EL (cell line): ENCODE measurements at places on chromosomes 5 and 9.

DNA sequence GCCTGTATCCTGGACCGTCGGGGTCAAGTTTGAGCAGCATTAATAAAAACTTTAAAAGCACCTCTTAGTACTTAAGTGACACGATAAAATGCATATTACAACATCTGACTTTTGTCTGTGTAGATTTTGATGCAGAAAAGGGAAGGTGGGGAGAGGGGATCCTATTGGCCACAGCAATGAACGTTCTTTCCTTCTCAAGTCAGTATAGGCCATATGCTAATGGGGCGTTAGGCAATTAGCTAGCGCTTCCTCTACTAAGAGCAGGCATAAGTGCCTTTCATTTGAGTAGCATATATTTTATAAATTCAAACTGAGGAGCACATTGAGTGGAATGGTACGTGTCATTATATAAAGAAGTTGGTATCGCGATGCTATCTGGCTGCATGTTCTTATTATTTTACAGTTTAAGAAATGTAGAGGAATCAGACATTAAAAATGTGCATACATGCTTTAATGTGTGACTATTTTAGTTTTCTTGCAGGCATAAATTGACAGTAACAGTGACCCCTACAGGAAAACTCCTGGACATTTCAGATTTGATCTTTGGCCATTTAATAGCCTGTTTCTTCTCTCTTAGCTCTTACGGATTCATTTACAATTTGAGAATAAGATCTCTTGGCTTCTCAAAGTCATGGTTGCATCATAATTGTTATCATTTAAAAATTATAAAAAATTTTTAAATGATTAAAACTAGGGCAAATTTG is 1.1 kb upstream of the GNA14 start:
- DNase-seq = peak; percentile 38

DNA sequence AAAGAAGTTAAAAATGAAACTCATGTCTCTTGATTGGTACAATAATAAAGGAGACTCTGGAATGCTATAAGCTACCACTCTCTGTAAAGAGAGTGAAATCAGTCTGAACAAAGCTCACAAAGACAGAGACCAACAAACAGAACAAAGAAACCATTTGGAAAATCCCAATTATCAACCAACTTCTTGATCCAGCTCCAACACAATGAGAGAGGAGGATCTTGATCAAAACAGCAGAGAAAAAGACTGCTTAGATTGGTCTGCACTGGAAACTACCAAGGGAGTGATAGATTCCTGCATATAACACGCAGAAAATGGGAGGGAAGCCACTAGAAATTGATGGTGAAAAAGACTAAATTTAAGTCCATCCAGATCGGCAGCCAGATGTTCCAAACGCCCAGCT is 23.1 kb upstream of the RNF38 start:
- no peak for DNase-seq

GRCh38 chr9:20397348-20397747 is 225.0 kb downstream of the MLLT3 start:
- DNase-seq = no peak

- DNase-seq = no peak
These were observed 123.8 kb downstream of the FAM170A start for GRCh38 chr5:119752921-119753886.

GRCh38 chr5:4244306-4244705 is 648.7 kb downstream of the IRX1 start:
- DNase-seq = no peak

DNA sequence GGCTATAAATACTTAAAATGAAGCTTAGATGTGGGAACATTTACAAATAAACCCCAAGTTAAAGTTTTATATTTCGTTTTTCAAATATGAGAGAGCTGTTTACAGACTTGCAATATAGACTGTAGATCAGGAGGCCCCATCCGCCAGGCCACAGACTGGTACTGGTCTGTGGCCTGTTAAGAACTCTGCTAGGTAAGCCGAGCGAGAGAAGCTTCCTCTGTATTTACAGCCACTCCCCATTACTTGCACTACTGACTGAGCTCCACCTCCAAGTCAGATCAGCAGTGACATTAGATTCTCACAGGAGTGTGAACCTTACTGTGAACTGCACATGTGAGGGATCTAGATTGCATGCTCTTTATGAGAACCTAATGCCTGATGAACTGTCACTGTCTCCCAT is 561.4 kb upstream of the FAM174A start:
- DNase-seq = no peak

GRCh38 chr5:157253547-157253946 is 12.4 kb upstream of the CYFIP2 start:
- peak; percentile 54 for DNase-seq

DNA sequence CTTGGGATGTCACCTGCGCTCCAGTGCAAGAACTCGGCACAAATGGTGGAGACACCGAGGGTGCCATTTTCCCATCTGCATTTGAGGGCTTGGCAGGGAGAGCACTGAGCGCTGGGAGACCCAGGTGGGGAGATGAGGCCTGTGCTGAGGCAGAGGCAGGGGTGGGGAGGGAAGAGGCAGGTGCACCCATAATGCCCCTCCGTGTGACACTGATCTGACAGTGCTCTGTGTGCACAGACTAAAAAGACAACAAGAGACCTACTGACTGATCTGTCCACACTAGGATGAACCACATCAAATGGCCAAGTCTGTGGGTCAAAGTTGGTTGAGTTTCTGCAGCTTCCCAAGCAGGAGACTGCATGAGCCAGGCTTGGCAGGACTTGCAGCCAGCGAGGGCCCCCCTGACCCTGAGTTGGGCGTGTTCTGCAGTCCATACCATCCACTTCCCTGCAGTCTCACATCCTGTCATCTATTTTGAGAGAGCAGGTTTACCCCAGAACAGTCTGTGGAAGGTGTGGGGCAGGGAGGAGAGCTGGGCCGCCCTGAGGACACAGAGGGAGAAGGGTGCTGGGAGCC is 41.9 kb downstream of the NEK6 start:
- no peak for DNase-seq

DNA sequence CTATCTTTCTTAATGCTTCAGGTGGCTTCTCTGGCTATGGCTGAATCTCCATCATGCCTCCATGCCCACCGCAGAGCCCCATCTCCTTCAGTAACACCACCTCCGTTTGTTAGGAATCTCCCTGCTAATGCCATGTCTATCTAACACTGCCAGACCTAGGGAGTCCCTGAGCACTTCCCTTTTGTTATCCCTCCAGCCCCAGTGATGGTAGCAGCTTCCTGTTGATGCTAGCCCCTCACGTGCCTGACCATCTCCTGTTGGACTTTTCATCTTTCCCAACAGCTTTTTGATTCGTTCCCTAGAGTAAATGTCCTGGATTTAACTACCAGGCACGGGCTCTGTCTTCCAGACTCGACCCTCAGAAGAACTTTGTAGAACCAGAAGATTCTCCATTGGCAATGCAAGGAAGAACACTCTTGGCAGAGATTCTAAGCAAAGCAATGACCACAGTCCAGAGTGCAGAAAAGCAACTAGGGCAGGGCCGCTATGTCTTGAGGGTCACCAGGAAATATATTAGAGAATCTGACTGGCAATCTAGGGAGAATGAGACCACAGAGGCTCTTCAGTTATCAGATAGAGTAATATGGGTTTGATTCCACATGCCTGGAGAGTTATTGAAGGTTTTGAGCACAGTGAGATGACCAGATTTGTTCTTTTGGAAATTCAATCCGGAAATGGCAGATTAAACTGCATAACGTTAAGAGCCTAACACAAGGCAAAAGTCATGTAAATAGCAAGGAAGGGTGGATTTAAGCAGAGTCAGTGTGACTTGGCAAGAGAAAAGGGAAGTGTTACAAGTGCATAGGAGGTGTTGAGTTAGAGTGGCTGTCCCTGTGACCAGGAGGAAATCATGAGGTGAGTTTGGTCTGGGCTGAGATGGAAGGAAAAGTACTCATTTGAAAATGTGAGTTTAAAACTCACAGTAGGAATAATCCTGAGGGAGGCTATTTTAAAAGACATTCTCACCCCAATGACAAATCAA is 555.2 kb downstream of the ACTL7B start:
- DNase-seq = no peak

DNA sequence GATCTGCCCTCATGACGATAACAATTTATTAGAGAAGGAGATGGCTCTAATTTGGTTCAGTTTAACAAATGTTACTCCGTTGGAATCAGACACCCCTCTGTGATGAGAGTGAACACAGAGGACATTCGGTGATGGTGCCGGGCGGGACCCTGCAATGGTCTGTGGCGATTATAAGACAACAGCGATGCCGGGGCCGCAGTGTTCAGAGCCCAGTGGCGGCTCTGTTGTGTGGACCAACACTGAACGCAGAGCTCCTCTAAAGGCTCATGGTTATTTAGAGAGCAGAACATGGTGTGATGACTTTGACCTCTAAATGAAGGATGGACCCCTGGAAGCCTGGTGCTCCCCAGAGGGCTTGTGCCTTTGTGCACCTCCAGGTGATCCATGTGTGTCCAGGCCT is 21.2 kb downstream of the UBE2QL1 start:
- no peak for DNase-seq

DNA sequence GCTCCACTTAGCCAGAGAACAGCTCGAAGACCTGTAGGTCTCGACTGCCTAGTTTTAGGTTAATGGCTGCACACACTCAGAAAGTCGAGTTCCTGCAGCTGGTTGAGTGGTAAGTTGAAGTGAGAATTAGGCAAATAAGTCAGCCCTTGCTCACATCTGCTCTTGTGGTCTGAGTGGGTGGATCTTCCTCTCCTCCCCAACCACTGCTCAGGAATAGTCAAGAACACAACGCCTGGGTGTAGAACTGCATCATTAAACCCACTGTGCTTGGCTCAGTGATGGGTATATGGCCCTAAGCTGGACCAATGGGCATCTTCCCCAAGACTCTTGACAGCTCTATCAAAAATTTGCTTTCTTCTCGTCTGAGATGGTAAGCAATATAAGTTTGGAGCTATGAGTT is 20.9 kb upstream of the ADAM19 start:
- no peak for DNase-seq

- DNase-seq = peak; percentile 50
These were observed 159.1 kb upstream of the PPP2R2B start for GRCh38 chr5:147037515-147038205.

DNA sequence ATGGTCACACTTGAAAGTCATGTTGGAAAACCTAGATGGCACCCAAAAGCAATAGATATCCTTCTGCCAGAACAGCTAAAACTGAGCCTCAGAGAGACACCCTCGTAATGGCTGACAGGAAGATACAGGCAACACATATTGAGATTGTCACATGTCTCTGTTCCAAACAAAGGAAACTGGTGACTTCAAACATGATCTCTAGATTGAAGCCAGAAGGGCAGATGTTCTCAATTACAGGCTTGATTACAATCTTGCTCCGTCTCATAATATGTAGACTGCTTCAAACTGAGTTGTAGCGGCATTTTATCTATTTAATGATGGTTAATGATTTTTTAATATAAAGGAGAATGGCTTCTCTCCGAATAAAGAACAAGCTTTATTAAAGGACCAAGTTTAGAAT is 774.3 kb downstream of the KCTD16 start:
- DNase-seq = no peak

DNA sequence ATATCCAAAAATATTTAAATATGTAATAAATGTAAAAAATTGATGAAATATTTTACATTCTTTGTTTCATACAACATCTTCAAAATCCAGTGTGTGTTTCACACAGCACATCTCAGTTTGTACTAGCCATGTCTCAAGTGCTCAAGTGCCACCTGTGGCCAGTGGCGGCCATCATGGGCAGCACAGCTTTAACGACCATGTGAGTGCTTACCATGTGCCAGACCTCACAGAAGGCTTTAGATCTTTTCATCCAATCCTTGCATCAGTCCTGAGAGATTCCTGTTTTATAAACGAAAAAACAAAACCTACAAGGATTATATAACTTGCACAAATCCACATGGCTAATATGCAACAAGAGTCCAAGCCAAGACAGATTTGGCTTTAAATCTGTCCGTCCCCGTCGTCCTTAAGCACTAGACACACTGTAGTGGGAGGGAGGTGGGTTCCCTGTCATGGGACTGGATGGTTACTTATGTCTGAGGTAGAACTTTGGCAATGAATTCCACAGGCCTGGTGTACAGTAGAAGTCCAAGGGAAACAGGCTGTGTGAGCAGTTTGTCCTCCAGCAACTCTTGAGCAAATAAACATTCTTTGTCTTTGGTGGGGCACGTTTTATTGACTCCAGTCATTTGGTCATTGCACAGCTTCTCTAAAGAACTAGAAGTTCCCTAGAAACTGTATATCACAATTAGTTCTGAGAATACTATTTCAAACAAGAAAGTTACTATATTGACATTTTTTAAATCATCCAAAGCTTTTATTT is 25.0 kb upstream of the F2R start:
- peak; percentile 72 for DNase-seq

- peak; percentile 45 for DNase-seq
These were observed at the start of gene KLHL3 for GRCh38 chr5:137735555-137736284. Gene KLHL3, minus strand, starts transcription at chr5:137736089. Its CDS starts 443 bp downstream, at chr5:137735646.

- DNase-seq = peak; percentile 96
These were observed 32.9 kb downstream of the NDST1 start for GRCh38 chr5:150540615-150541396.

- DNase-seq = no peak
These were observed 335 bp downstream of the ROPN1L start for GRCh38 chr5:10441992-10442435.

- no peak for DNase-seq
These were observed 14.5 kb upstream of the FCN1 start for GRCh38 chr9:134932171-134932570.

DNA sequence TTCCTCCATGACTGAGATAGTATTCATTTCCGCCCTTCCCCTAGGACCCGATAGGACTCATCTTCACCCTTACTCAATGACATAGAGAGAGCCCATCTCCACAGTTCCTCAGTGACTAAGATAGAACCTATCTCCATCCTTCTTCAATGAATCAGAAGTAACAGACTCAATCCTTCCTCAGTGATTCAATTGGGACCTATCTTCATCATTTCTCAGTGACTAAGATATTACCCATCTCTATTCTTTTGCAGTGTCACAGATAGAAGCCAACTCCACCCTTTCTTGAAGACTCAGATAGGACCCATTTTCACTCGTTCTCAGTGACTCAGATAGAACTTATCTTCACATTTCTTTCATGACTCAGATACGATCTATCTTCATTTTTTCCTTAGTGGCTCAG is 164.6 kb downstream of the FBXO4 start:
- DNase-seq = no peak

DNA sequence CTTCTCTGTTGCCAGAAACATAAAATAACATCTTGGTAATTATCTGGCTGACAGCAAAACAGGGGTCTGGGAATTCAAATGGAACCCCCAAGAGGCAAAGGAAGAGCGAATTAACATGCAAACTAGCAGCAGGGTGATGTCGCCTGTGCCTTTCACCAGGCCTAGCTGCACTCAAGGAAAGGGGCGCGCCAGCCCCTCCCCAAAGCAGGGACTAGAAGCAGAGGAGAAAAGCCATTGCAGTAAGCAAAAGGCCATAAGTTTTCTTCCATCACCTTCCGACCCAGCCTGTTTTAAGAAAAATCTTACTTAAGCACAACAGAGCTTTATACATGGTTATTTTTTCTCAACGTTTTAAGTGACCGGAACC is 539 bp downstream of the POC5 start:
- DNase-seq = no peak

DNA sequence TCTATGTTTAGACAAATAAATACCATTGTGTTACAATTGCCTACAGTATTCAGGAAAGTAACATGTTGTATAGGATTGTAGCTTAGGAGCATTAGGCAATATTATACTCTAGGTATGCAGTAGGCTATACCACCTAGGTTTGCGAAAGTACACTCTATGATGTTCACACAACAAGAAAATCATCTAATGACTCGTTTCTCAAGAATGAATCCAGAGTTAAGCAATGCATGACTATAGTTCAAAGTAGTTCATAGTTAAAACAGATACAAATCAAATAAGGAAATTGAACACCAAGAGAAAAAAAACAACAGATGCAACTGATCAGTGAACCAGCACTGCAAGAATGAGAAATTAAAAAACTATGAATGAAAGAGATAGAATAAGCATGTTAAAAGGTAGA is 27.6 kb upstream of the ABLIM3 start:
- DNase-seq = peak; percentile 60
